ENCODE measurements at places on chromosomes 11 and 22. TPM values are rescaled to one million over a fixed set of nuclear protein-coding genes. Genes with fewer than 3 reads are reported as not detected.

The PDGFB gene
- total RNA-seq: not detected

The TCN2 gene
- total RNA-seq: 9.2 TPM

The OR4A5 gene
- total RNA-seq: not detected

The CNTN5 gene
- not detected for total RNA-seq

The TRIM48 gene
- not detected for total RNA-seq

The ZP1 gene
- 0.17 TPM for total RNA-seq

The OR6T1 gene
- total RNA-seq: not detected

The OSBPL5 gene
- total RNA-seq: 56.6 TPM

The QSER1 gene
- total RNA-seq: 18.7 TPM

The PAX6 gene
- 0.33 TPM for total RNA-seq

The PRG3 gene
- total RNA-seq: not detected

The APOL1 gene
- total RNA-seq: 57.9 TPM

The MRGPRF gene
- total RNA-seq: 77.2 TPM

The CCDC81 gene
- 1.0 TPM for total RNA-seq

All from smooth muscle cell of trachea (primary cell).